T-helper 2 cell treated with Interferon-gamma antibody and Interleukin-4, amounts not matched to agents 5 μg/mL and 100 μg/mL, for 36 hours (primary cell): ENCODE measurements at places on chromosomes 2 and 18.

- DNase-seq = no peak
- H3K36me3 ChIP-seq = no peaks in the 10 kb centered on the region
- H3K4me1 ChIP-seq = no peaks in the 10 kb centered on the region
- H3K4me3 ChIP-seq = no peak overlapping the region
- no peak overlapping the region for H3K27ac ChIP-seq
These were observed 94.3 kb upstream of the SERPINE2 start for GRCh38 chr2:224133387-224133786.

- H3K4me3 ChIP-seq = no peak overlapping the region
- H3K4me1 ChIP-seq = no peaks in the 10 kb centered on the region
- H3K27me3 ChIP-seq = no peaks in the 10 kb centered on the region
- H3K36me3 ChIP-seq = no peaks in the 10 kb centered on the region
- H3K27ac ChIP-seq = no peak overlapping the region
These were observed 161.9 kb upstream of the EPAS1 start for GRCh38 chr2:46135228-46135855.

GRCh38 chr18:14747513-14748474 is at the start of gene ANKRD30B:
Gene ANKRD30B, plus strand, starts transcription at chr18:14748172. Its CDS starts 248 bp downstream, at chr18:14748420.
- H3K4me3 ChIP-seq = no peak within 1 kb of the TSS
- no peak within 1 kb of the TSS for H3K27ac ChIP-seq
- H3K4me1 ChIP-seq = no peaks in the 10 kb centered on the region
- peaks cover 2% of the 10 kb centered on the region for H3K27me3 ChIP-seq
- DNase-seq = no peak

GRCh38 chr2:26613241-26614215 is 27.6 kb downstream of the CIB4 start:
- no peak for DNase-seq
- H3K4me3 ChIP-seq = no peak overlapping the region
- no peaks in the 10 kb centered on the region for H3K4me1 ChIP-seq
- peaks cover 9% of the 10 kb centered on the region for H3K27me3 ChIP-seq
- H3K36me3 ChIP-seq = no peaks in the 10 kb centered on the region
- no peak overlapping the region for H3K27ac ChIP-seq

DNA sequence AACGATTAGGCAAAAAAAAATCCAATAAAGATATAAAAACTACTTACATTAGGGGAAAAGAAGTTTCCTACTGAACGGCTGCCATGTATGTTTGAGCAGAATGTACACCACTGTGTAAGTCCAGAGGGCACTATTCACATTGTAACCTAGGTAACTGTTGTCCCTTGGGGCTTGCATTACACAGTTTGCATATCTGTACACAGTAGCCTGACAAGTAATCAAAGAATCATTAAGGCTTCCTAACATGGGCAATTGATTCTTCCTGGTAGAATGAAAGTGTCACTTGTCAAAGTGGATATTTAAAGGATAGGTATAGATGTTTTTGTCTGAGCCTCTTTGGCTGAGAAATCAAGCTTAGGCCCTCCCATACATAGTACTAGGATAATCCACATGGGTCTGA is 39.1 kb downstream of the PLEK start:
- no peak for DNase-seq
- H3K27ac ChIP-seq = no peak overlapping the region
- H3K4me1 ChIP-seq = no peaks in the 10 kb centered on the region
- H3K27me3 ChIP-seq = peaks cover 55% of the 10 kb centered on the region
- no peak overlapping the region for H3K4me3 ChIP-seq
- H3K36me3 ChIP-seq = no peaks in the 10 kb centered on the region

GRCh38 chr2:43853141-43854081 is 14.6 kb downstream of the ABCG8 start:
- no peaks in the 10 kb centered on the region for H3K36me3 ChIP-seq
- no peak overlapping the region for H3K27ac ChIP-seq
- no peaks in the 10 kb centered on the region for H3K4me1 ChIP-seq
- H3K4me3 ChIP-seq = no peak overlapping the region
- peaks cover 12% of the 10 kb centered on the region for H3K27me3 ChIP-seq

DNA sequence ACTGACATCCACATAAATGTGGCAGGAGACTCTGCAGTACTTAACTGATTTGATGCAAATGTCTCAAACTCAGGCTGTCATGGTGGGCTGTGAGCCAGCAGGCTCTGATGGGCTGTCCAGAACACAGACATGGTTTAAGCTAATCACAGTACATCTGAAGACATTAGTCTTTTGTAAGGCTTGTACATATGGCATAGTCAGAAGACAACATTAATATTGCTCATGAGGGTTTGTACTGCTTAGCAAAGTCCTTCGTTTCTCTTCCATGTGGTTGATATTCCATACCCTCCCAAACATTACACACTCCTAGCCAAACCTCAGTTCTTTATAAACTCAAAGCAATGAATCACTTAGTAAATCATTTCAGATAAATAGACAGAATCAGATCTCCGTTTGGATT is 330.6 kb downstream of the RND3 start:
- no peaks in the 10 kb centered on the region for H3K27me3 ChIP-seq
- no peaks in the 10 kb centered on the region for H3K36me3 ChIP-seq

- H3K4me1 ChIP-seq = peaks cover 24% of the 10 kb centered on the region
- DNase-seq = no peak
- H3K36me3 ChIP-seq = peaks cover 2% of the 10 kb centered on the region
- no peak overlapping the region for H3K27ac ChIP-seq
- no peak overlapping the region for H3K4me3 ChIP-seq
- peaks cover 2% of the 10 kb centered on the region for H3K27me3 ChIP-seq
These were observed 20.7 kb upstream of the NT5DC4 start for GRCh38 chr2:112699984-112700667.

DNA sequence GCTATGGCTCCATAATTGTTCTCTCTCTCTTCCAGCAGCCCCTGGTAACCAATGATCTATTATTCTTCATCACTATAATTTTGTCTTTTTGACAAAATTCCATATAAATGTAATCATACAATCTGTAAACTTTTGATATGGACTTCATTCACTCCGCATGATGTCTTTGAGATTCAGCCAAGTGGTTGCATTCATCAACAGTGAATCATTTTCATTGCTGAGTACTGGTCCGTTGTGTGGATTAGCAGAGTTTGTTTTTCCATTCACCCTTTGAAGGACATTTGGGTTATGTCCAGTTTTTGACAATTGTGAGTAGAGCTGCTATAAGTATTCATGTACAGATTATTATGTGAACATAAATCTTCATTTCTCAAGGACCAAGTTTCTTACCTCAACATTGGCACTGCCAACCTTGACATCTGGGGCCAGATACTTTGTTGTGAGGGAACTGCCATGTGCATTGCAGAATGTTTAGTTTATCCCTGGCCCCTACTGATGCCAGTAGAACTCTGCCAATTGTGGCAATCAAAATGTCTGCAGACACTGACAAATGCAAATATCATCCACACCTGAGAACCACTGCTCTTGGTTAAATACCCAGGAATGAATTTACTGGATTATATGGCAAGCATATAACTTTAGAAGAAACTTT is 48.4 kb upstream of the BCL2L11 start:
- H3K4me1 ChIP-seq = no peaks in the 10 kb centered on the region
- H3K27ac ChIP-seq = no peak overlapping the region
- H3K27me3 ChIP-seq = peaks cover 53% of the 10 kb centered on the region
- H3K36me3 ChIP-seq = peaks cover 2% of the 10 kb centered on the region
- H3K4me3 ChIP-seq = no peak overlapping the region
- no peak for DNase-seq

DNA sequence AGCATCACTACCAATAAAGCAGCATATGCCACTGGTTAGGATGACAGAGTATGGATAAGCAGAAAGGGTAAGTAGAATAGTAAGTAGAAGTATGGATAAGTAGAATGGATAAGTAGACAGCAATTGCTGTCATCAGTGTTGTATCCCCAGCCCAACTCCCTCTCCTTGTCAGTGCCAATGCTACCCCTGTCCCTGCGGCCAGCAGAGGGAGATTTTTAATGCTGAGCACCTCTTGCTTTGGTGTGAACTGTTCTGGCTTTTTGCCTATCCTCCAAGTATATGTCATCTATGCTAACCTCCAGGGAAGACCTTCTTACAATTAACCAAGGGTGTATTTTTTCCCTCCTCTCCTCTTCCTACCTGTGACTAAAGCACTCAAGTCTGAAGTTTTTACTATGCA is 136.7 kb upstream of the SPHKAP start:
- no peaks in the 10 kb centered on the region for H3K4me1 ChIP-seq
- H3K36me3 ChIP-seq = no peaks in the 10 kb centered on the region
- DNase-seq = no peak

GRCh38 chr2:107592280-107592624 is 234.4 kb upstream of the RGPD4 start:
- no peak overlapping the region for H3K4me3 ChIP-seq
- no peaks in the 10 kb centered on the region for H3K36me3 ChIP-seq
- no peak overlapping the region for H3K27ac ChIP-seq

GRCh38 chr2:164257742-164258141 is 363.5 kb downstream of the GRB14 start:
- DNase-seq = no peak
- H3K36me3 ChIP-seq = no peaks in the 10 kb centered on the region
- no peaks in the 10 kb centered on the region for H3K27me3 ChIP-seq

DNA sequence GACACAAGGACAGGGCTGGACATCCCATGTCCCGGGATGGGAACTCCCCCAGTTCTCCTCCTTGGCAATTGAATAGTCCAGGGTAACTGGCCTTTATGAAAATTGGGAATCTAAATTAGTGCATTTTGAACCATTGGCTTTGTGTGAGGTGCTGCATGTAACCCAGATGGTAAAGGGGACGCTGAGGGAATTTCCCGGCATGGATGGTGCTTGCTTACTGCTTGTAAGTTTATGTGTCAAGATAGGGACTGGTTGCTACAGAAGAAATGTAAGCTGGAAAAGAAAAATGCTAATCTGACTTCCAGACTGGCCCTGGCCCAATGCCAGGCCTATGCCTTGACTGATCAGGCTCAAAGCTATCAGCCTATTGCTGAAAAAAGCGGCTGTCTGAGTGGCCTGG is 1096.7 kb upstream of the DDX18 start:
- H3K27me3 ChIP-seq = no peaks in the 10 kb centered on the region
- H3K27ac ChIP-seq = no peak overlapping the region
- H3K4me1 ChIP-seq = no peaks in the 10 kb centered on the region

DNA sequence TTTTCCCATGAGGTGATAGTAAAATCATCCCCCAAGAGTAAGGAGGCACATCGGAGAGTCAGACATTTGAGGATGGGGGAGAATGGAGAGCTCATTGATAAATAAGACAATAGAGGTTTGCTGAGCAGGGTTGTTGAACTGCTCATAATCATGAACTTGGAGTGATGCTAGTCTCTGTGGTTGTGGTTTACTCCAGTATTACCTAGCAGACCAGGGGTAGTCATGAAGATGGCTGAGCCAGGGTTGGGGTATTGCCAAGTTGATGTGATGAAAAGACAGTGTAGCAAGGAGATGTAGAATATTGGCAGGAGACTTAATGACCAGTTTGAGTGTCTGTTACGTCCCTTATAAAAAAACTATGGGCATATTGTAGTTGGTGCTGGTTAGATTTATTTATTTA is 25.4 kb downstream of the CYBRD1 start:
- peaks cover 8% of the 10 kb centered on the region for H3K27me3 ChIP-seq
- DNase-seq = no peak
- H3K4me3 ChIP-seq = no peak overlapping the region
- H3K4me1 ChIP-seq = peaks cover 2% of the 10 kb centered on the region
- H3K36me3 ChIP-seq = no peaks in the 10 kb centered on the region

- H3K27me3 ChIP-seq = peaks cover 13% of the 10 kb centered on the region
- H3K27ac ChIP-seq = no peak overlapping the region
- H3K4me3 ChIP-seq = peak overlapping the region; percentile 77
- peaks cover 11% of the 10 kb centered on the region for H3K4me1 ChIP-seq
These were observed 1.1 kb downstream of the TRAF3IP1 start for GRCh38 chr2:238321467-238321866.

DNA sequence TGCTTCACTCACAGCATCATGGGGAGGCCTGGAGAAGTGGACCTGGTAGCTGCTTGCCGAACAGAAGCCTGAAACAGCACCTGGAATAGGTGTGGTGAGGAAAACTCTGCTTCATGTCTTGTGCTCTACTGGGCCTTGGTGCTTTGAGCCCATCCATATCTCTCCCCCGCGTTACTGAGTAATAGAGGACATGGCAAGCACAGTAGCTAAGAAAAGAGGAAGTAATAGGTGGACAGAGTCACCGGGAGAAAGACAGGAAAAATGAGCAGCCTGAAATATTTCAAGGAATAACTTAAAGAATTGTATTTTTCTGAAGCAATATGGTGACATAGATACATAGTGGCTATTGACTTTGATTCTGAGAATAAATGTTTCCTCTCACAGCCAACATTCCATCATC is 14.0 kb upstream of the HNMT start:
- peaks cover 2% of the 10 kb centered on the region for H3K4me1 ChIP-seq
- H3K27me3 ChIP-seq = no peaks in the 10 kb centered on the region
- no peak overlapping the region for H3K4me3 ChIP-seq
- H3K27ac ChIP-seq = no peak overlapping the region
- H3K36me3 ChIP-seq = no peaks in the 10 kb centered on the region

- no peak for DNase-seq
- H3K36me3 ChIP-seq = no peaks in the 10 kb centered on the region
These were observed 71.2 kb upstream of the SEC11C start for GRCh38 chr18:59068276-59069071.

- no peaks in the 10 kb centered on the region for H3K4me1 ChIP-seq
- H3K27me3 ChIP-seq = no peaks in the 10 kb centered on the region
- no peak overlapping the region for H3K27ac ChIP-seq
These were observed 157.3 kb downstream of the CTNNA2 start for GRCh38 chr2:79670198-79670597.

DNA sequence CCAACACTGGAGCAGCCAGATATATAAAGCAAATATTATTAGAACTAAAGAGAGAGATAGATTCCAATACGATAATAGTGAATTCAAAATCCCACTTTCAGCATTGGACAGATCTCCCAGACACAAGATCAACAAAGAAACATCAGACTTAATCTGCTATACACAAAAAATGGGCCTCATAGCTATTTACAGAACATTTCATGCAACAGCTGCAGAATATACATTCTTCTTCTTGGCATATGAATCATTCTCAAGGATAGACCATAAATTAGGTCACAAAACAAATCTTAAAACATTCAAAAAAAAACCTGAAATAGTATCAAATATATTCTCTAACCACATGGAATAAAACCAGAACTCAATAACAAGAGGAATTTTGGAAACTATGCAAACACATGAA is 23.8 kb upstream of the BAZ2B start:
- H3K27ac ChIP-seq = no peak overlapping the region
- no peaks in the 10 kb centered on the region for H3K4me1 ChIP-seq
- no peak for DNase-seq
- no peaks in the 10 kb centered on the region for H3K27me3 ChIP-seq
- H3K4me3 ChIP-seq = no peak overlapping the region

- H3K4me1 ChIP-seq = peaks cover 25% of the 10 kb centered on the region
- H3K4me3 ChIP-seq = peak overlapping the region; percentile 97
- peaks cover 20% of the 10 kb centered on the region for H3K36me3 ChIP-seq
- no peak for DNase-seq
- H3K27me3 ChIP-seq = no peaks in the 10 kb centered on the region
These were observed 757 bp downstream of the HDHD2 start for GRCh38 chr18:47149457-47150028.

- H3K36me3 ChIP-seq = no peaks in the 10 kb centered on the region
- peaks cover 3% of the 10 kb centered on the region for H3K27me3 ChIP-seq
- H3K4me3 ChIP-seq = no peak overlapping the region
- no peak for DNase-seq
These were observed 69.0 kb downstream of the KLHL29 start for GRCh38 chr2:23453836-23454460.
